ENCODE measurements at places on chromosomes 7 and 10.

DNA sequence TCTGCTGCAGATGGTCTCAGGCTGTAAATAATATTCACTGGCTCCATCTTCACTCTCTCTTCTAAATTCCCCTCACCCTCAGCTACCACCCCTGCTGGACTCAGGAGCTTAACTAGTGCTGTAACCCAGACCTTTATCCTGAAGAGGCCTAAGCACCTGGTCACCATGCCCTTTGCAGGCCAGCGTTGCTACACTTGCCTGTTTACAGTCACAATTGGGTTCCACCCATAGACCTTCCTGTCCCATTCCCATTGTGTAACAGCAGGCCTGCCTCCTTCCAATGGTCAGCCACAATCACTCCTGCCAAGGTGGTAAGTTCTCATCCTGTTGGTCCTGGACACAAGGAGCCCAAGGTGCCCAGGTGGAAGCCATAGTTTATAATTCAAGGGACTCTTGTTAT is 85.9 kb upstream of the IFRD1 start:
- DNase-seq: no peak

GRCh38 chr7:19249281-19249680 is 104.1 kb upstream of the FERD3L start:
- DNase-seq: no peak

DNA sequence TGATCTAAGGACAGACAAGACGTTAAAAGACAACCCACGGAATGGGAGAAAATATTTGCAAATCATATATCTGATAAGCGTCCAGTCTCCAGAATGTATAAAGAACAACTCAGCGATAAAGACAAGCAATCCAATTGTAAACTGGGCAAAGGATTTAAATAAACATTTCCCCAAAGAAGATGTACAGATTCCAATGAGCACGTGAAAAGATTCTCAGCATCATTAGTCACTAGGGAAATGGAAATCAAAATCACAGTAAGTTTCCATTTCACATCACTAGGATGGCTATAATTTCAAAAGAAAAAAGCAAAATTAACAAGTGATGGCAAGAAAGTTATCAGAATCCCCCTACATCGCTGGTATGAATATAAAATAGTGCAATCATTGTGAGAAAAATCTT is 316.1 kb downstream of the SFMBT2 start:
- DNase-seq: no peak

GRCh38 chr10:61448841-61449600 is 4.2 kb downstream of the TMEM26 start:
- DNase-seq: no peak

- DNase-seq: no peak
Measured at GRCh38 chr10:120962756-120963593, 111.8 kb downstream of the WDR11 start.

DNA sequence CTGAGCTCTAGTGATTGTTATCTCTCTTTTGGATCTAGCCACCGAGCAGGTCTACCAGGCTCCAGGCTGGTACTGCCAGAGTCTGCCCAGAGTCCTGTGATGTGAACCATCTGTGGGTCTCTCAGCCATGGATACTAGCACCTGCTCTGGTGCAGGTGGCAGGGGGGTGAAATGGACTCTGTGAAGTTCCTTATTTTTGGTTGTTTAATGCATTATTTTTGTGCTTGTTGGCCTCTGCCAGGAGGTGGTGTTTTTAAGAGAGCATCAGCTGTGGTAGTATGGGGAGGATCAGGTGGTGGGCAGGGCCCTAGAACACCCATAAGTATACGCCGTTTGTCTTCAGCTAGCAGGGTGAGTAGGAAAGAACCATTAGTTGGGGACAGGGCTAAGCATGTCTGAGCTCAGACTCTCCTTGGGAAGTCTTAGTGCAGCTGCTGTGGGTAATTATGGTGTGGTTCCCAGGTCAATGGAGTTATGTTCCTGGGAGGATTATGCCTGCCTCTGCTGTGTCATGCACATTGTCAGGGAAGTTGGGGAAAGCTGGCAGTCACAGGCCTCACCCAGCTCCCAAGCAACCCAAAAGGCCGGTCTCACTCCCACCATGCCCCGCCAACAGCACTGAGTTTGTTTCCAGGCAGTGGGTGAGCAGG is 81.8 kb downstream of the NPSR1 start:
- no peak for DNase-seq

DNA sequence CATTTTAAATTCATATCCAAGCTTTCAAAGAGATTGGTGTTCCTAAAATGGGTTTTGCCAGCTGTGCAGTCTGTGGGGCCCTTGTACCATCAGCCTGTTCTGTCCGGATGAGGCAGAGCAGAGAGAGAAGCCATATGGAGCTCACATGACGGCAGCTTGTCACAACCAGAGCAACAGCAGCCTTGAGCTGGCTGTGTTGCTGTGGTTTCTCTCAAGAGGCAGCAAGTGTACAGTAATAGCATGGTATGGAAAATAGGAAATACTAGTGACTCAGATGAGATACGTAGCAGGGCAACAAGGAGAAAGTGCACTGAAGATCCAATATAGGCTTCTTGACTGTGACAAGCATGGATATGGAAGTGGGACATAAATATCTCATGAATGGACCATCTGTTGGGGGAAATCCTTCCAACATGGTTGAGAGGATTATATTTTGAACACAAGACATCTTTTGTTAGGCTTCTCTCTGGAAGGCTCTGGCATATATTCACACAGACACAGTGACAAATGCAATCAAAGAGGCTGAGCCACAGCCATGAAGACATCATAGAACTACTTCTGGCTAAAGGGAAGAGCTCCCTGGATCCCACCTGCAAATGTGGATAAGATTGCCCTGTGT is 251.0 kb upstream of the TAC1 start:
- DNase-seq: no peak

DNA sequence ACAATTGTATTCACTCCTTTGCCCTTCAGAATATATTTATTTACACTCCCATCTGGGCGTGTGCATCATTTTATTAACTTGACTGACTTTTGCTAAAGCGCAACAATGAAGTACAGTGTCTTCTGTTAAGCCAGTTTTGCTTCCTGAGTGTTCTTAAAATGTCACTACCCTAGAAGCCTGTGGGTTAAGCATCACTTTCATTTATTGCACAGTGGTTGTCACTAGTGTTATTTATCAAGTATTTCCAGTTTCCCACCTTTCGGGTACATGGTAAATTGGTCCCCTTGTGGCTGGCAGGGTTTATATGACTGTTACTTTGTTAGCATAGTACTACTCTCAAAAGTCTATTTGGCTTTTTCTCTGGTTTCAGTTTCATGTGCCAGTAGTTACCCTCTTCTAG is 3.3 kb downstream of the HILPDA start:
- no peak for DNase-seq

GRCh38 chr7:30713392-30713791 is 31.1 kb upstream of the CRHR2 start:
- peak; percentile 10 for DNase-seq

- DNase-seq: no peak
Measured at GRCh38 chr7:86222806-86223205, 420.9 kb upstream of the GRM3 start.

DNA sequence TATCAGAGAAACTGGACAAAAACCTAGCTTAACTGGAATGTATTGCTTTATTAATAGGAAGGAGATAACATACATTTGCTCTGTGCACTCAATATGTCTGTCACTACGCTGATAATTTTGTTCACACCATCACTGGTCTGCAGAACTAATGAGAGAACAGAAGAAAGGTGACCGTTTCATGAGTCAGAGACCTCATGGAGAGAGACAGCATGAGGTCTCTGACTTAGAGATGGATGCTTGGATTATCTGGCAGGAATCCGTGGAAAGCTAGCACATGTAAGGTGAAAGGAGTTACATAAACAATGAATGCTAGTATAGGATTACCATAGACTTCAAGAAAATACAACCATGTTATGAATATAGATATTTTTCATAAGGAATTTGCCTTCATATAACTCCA is 947.3 kb downstream of the IPMK start:
- no peak for DNase-seq

GRCh38 chr7:27946351-27946750 is 206.4 kb downstream of the TAX1BP1 start:
- DNase-seq: no peak

DNA sequence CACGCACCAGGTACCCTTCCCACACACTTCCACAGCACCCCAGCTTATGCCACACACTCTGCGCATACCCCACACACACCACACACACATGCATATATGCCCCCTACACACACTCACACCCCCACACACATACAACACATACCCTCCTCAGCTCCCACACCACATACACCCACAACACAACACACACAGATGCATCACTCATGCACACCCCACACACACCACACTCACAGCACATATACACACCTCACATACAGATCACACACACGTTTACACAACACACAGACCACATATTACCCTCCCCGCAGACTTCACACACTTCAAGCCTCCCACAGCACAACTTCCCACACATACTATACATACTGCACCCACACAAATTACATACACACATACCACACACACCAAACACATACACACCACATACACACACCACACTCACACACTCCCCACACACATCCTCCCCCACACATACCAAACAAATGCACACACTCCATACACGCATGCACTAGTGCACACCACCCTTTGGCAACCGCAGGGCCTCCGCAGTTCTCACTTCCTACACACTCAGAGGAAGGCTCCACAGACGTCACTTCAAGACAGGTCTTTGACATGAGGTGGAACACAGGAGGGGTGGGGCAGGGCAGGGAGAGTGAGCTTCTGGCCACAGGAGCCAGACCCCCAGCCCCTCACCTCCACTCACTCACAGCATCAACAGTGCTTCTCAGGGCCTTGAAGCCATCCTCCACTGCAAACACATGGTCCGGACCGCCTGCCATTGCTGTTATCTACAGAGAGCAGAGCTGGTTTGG is 18.5 kb upstream of the ANTXRL start:
- DNase-seq: no peak

GRCh38 chr10:133235932-133236331 is 1.7 kb upstream of the VENTX start:
- no peak for DNase-seq

DNA sequence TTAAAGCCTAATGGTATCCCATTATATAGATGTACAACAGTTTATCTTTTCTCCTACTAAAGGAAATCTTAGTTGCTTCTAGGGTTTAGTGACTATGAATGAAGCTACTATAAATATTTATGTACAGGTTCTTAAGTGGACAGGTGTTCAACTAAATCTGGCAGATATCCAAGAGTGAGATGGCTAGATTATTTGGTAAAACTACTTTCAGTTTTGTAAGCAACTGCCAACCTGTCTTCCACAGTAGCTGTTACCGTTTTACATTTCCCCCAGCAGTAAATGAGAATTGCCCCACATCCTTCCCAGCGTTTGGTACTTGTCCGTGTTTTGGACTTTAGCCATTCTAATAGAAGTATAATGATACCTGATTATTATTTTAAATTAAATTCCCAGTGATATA is 144.9 kb upstream of the MAGI2 start:
- no peak for DNase-seq

All from foreskin keratinocyte (primary cell).